CD4-positive, alpha-beta T cell (primary cell): ENCODE measurements at places on chromosomes 7 and 10. TPM values are rescaled to one million over a fixed set of nuclear protein-coding genes. Genes with fewer than 3 reads are reported as not detected.

The CDHR1 gene
- total RNA-seq = 0.74 TPM

The ZNF518A gene
- total RNA-seq = 7.9 TPM

The APBB1IP gene
- total RNA-seq = 44.5 TPM

The PAPOLB gene
- not detected for total RNA-seq

The NPSR1 gene
- total RNA-seq = not detected

The MLLT10 gene
- 64.1 TPM for total RNA-seq

The RBM20 gene
- total RNA-seq = 0.91 TPM

DNA sequence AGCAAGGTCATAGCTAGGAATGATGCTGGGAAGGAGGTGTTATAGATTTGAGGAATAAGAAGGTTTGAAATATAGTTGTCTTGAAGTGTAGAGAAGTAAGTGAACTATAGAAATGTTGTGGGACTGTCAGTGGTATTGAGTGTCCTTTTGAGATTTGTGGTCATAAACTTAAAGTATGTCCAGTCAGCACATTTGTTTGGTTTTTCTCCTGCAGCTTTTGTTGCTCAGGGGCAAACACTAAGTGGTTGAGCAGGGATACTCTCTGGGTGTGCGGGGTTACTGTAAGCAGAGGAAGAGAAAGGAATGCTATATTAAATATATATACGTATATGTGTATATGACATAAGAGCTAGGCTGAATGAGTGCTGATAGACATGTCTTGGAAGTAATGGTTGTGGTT is 67.1 kb downstream of the HECTD2 start:
- DNase-seq = no peak

DNA sequence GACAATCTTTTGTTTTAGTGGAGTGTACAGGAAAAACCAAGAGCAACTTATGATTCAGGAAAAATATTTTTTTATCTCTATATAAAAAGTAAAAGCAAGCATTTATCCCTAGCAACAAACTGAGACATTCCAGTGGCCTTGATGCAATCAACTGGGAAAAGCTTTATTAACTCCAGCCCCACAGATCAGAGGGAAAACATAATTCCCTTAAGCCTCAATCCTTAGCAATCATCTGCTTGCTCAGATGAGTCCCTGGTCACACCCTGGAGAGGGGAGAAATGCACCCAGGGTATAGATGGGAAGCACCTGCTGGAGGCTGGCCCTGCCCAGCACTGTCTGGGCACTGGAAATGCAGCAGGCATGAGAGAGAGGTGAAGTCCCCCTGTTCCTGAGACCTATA is 636.6 kb downstream of the TNS3 start:
- DNase-seq = no peak

DNA sequence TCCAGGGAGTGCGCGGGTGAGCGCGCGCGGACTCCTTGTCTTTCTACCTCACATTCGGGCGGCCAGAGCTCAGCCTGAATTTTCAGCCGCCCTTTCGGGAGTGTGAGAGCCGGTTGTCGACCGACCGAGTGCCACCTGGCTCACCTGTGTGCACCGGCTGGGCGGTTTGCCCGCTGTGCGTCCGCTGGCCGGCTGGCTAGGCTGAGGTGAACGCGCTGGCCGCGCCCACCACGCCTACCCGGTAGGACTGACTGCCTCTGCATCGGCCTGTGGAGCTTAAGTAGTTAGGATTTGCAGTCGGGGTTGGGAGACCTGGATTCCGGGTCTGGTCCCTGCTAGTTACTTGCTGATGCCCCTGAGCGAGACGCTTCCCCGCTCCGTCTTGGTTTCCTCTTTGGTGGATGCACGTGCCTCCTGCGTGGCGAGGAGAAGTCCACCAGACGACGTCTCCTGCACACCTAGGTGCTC is 553 bp downstream of the TSPAN15 start:
- DNase-seq = no peak

DNA sequence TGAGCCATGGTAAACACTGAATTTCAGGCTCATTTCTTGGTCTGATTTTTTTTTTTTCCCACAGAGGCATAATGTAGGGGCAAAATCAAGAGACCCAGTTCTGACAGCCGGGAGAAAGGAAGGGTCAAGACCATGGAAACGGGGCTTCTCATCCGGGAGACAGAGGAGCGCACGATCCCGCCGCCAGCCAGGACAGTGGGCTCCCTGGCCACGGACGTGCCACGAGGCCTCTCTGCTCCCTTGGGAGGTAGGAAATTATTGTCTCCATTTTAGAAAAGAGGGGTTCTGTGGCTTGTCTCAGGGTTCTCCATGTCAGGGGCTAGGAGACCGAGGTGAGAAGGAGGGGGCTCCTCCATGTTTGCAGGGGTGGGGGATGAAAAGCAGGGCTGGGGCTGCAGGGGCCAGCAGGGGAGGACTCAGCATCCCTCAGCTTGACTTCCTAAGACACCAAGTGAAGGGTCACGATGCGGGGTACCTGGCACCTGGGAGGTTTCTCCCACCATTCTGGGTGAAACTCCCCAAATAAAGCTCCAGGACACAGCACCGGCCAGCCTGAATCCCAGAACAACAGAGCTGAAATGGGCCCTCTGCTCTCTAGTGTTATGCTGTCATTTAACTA is 37.6 kb downstream of the PPIF start:
- DNase-seq = no peak

DNA sequence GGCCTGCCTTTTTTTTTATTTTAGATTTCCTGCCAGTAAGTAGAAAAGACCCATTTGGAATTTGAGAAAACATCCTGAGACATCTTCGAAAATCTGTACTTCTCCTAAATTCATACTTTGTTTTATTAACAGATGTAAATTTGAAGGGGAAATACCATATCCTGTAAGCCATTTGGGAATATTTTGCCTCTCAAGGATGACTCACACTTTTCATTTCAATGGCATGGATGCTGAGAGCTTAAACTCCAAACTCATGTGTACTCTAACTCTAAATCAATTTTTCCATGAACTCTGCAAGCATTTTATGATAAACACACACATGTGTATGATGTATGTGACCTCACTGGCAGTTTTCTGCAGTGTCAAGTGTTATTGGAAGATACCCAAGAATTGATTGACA is 89.0 kb downstream of the SEMA3A start:
- no peak for DNase-seq

DNA sequence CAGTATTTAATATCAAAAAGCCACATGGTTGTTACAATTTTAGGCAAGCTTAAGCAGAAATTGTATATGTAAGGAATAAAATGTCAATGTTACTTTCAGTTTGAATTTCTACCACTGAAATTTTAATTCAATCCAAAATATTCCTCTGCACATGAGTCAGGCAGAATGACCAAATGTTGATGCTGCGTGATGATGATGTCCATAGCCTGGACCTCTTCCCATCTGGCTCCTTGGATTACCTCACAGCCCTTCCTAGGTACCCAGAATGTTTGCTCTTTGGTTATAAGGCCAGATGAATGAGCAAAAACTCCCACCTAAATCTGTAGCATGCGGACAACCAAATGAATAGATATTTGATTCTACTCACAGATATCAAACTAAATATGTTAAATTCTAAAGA is 258.3 kb upstream of the IMMP2L start:
- DNase-seq = no peak

DNA sequence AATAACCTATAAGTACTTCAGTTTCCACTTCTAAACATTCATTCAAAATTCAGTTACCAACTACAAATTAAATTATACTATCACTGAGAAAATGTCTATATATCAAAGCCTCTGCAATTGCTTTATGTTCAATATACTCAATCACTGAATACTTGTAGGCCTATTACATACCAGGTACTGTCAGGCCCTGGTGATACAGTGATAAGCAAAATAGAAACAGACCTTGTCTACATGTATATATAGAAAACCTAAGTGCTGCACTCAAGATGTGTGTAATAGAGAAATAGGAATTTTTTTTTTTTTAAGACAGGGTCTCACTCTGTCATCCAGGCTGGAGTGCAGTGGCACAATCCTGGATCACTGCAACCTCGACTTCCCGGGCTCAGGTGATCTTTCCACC is 53.7 kb upstream of the PHF14 start:
- DNase-seq = no peak

- no peak for DNase-seq
These were observed 17.5 kb downstream of the VPS50 start for GRCh38 chr7:93249491-93250148.

GRCh38 chr10:43122096-43122495 is 16.1 kb upstream of the CSGALNACT2 start:
- DNase-seq = no peak

DNA sequence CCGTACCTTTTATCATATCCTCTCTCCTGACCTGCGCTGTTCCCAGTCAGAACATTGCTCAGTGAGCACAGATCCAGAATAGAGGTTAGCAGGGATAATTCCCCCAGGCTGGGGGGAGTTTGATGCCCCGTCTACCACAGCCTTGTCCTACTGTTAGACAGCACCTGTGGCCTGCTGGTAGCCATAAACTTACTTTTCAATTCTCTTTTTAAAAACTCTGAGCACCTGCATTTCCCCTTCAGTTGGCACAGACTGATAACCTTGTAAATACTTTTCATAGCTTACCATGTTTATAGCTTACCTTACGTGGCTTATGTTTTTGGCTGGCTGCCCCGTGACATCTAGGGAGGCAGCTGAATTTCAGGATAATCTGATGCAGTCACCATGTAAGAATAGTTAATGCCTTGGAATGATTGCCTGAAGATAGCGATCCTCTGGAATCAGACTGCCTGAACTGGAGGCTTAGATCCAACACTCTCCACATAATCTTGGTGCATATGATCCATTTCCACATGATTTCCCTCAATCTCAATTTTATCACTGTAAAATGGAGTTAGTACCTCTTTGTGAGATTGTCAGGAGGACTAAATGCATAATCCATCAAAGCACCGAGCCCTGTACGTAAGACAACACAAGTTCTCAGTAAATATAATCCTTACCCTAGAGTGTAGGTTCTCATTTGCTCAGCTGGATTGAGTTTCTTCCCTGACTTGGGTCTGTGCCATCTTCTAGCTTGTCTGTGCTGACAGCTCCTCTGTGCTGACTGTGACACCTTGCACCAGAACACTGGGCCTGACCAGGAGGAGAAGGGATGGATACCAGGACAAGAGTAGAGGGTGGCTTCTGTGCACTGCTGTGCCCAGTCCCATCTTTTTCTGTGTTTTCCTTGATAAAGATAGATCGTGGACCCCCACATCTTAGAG is 111.7 kb upstream of the GJD4 start:
- no peak for DNase-seq

GRCh38 chr7:17580141-17580540 is 281.7 kb downstream of the AHR start:
- DNase-seq = no peak

DNA sequence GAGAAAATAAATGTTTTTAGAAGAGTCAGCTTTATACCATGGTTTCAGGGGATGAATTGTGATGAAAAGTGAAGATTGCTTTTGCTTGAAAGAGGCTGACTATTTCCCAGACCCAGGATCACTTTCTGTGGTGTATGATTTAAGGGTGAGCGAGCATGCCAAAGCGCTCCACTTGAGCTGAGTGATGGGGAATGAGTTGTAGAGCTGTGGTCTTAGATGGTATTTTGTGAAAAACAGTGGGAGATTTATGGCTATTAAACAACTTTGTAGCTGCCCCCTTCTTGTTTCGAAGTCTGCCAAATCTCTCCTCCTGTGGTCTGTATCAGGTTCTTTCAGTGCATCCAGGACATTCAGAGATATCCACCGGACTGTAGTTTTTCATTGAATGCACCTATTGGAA is 888.2 kb downstream of the LRMDA start:
- DNase-seq = no peak

DNA sequence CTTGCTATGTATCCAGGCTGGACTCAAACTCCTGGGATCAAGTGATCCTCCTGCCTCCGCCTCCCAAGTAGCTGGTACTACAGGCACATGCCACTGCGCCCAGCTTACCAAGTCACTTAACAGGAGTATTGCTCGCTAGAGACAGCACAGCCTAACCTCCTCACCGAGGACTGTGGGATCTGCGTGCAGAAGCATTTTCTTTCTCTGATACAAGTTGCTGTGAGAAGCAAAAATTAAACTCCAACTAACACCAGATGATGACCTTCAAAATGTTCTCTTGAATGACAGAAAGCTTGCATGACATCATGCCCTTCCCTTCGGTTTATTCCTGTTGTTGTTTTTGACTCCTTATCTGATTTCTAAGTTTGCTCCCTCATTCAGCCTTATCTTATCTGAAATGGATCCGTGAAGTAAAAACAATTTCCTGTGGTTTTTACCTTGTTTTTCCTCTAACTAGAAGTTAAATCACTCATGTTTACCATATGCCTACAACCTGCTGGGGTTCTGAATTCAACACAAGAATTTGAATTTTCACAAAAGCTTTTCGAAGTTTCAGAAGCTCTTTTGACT is 94.4 kb upstream of the KIF5B start:
- DNase-seq = no peak

- DNase-seq = no peak
These were observed 31.9 kb downstream of the LCOR start for GRCh38 chr10:96863922-96864543.

GRCh38 chr10:58477902-58478301 is 34.8 kb upstream of the BICC1 start:
- DNase-seq = no peak

- DNase-seq = peak; percentile 78
These were observed at the start of the genes MRPL43 and TWNK for GRCh38 chr10:100986952-100987684. TSS of gene MRPL43 (minus strand) at chr10:100987497. CDS start at chr10:100987443, 54 bp downstream. TSS of gene TWNK (plus strand) at chr10:100987543. CDS start at chr10:100988211, 668 bp downstream.

GRCh38 chr7:124940306-124940705 is 10.7 kb upstream of the POT1 start:
- DNase-seq = no peak

DNA sequence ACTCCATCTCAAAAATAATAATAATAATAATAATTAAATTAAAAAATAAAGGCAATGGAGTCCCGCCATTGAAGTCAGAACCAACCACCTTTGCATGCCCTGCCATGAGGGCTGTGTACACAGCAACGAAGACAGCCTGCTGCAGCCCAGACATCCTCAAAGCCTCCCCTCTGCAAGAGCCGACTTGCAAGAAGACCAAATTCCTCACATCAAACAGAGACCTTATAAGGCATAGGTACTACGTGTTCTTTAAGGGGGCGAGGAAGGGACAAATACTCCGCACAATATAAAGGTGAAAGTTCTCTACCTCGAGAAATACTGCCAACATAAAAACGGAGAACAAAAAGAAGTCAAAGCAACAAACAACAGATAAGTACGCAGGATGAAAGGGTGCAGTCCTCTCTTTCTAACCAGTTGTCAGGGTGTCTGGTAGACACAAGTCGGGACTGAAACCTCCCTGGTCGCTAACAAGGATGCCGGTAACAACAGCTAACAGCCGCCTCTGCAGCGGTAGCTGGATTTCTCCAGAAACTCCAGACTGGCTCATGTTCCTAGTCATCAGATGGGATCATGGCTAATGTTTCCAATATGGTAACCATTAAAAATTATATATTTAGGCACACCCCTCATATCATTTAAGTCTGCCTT is 23.6 kb downstream of the FGFR2 start:
- DNase-seq = no peak

- DNase-seq = no peak
These were observed 490 bp downstream of the TNS3 start for GRCh38 chr7:47581438-47581803.

GRCh38 chr10:124032971-124033886 is 60.2 kb downstream of the CHST15 start:
- no peak for DNase-seq
